ENCODE measurements at places on chromosomes 12 and 14.

GRCh38 chr14:92449404-92450181 lies 64.0 kb upstream of the RIN3 start:
- DNase-seq: no peak

GRCh38 chr12:49273726-49274395 lies 9.0 kb downstream of the TUBA1C start:
- DNase-seq: no peak

- no peak for DNase-seq
Observed at GRCh38 chr12:14403711-14404196, 38.3 kb downstream of the ATF7IP start.

DNA sequence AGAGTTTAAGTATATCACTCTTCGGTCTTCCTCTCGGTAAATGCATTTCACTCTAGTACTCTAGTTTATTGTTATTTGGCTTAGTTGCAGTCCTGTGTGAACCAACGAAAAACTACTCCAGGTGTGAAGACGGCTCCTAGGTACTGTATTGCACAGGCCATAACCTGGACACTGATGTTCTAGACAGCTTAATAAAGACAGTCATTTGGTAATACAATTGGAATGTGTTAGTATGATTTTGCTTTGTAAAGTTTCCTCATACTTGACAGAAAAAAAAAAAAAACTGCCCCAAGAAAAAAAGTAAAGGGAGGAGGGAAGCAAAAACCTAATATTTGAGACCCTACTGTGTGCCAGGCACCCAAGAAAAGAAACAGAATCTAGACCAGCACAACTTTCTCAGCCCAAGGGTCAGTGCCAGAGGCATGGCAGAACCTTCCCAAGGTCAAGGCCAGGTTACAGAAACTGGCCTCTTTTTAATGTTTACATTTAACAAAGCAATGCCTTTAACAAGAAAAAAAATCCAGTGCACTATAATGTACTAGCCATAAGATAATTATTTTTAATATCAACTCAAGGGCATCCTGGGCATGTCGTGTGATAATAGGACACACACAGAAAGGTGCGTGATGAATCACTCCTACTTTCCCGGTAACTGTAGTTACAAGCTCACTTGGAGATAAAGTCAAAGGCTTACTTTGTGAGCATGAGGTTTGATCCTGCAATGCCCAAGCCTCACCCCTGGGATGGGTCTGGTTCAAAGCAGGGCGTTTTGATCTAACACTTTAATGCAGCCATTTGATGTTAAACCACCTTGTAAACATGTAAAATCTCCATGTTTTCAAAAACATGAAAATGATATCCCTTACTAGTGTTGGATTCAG lies 110.6 kb downstream of the BMP4 start:
- no peak for DNase-seq
